ENCODE measurements at places on chromosomes 3 and 15.

GRCh38 chr3:167602041-167602440, 51.7 kb downstream of the WDR49 start:
- ATAC-seq, result no peak

DNA sequence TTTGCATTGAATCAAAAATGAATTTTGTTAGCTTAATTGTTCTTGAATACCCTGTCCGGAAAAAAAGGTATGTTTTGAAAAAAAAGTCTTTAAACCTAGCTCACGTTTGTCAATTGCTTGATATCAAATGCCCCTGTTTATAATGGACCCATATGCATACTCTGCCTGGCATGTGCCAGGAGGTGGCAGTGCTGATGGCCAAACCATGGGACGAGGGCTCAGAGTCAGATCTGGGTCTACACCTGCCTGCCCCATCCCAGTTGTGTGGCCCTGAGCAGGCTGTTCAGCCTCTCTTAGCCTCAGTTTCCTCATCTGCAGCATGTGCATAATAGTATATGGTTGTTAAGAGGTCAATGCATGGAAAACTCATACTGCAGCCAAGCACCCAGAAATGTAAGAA, 38.8 kb downstream of the PRKCD start:
- no peak for ATAC-seq

GRCh38 chr3:13115991-13116390, 42.8 kb upstream of the IQSEC1 start:
- no peak for ATAC-seq

GRCh38 chr15:29194866-29195265, 74.8 kb downstream of the NSMCE3 start:
- ATAC-seq, result no peak

GRCh38 chr15:67755264-67755663, 70.0 kb upstream of the SKOR1 start:
- ATAC-seq, result no peak

GRCh38 chr15:91953432-91953831, 99.9 kb downstream of the SLCO3A1 start:
- no peak for ATAC-seq

GRCh38 chr3:68059628-68060152, 405.3 kb upstream of the SUCLG2 start:
- no peak for ATAC-seq

GRCh38 chr3:186782542-186783057, 777 bp upstream of the EIF4A2 start:
- ATAC-seq, result peak; percentile 18

DNA sequence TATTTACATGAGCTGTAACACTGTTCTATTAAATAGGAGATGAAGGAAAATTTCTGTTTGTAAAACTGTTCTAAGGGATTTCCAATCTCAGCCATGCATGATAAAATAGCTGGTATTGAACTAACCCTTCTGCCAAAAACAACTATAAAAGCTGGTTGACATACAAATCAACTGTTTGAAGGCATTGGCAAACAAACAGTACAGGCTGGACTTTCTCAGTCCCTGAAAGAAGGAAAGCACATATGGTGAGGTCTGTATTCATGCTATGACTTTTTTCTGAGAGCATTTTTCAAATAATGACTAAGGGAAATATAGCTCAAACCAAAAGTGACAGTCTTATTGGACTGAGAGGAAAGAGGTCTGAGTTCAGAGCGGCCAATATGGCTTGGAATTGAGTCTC, 117.0 kb upstream of the CCDC54 start:
- no peak for ATAC-seq

- no peak for ATAC-seq
Measured at GRCh38 chr15:95684693-95685115, 645.8 kb upstream of the NR2F2 start.

DNA sequence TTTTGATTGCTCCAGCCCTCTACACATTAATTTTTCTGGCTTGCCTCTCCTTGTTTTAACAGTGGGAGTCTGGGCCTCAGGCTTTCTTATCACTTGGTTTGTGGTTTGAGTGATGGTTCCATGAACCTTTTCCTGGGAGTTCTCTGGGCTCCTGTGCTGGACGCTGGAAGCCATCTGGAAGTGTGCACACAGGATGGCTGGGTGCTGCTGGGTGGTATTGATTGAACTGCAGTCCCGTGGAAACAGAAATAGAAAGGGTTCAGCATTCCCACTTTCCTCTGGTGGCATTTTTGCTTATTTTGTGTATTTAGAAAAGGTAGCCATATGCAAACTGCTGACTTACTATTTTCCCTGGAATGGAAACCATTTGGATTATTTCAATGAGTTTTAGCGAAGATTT, 25.6 kb downstream of the MITF start:
- ATAC-seq, result no peak

DNA sequence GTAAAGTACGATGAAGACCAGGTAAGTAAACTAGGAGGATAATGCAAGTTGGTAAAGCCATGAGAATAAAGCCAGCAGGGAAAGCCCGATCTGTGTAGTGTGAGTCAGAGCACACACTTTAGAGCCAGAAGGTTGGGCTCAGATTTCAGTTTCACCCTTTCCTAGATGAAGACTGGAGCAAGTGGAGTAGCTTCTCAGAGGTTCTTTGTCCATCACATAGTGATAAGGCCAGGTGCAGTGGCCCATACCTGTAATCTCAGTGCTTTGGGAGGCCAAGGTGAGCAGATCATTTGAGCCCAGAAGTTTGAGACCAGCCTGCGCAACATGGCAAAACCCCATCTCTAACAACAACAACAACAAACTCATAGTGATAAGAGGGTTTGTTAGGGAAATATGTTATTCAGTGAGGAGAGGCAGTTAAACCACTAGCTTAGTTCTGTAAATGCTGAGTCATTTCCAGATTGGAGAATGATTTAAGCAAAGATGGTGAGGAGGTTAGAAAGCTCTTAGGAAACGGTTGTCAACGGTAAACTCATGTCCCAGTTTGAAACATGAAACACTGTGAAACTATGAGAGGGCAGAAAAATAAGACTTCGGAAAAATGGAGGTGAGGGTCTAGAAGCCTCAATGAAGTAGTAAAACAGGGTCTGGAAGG, 39.0 kb downstream of the IL12A start:
- ATAC-seq, result peak; percentile 58

DNA sequence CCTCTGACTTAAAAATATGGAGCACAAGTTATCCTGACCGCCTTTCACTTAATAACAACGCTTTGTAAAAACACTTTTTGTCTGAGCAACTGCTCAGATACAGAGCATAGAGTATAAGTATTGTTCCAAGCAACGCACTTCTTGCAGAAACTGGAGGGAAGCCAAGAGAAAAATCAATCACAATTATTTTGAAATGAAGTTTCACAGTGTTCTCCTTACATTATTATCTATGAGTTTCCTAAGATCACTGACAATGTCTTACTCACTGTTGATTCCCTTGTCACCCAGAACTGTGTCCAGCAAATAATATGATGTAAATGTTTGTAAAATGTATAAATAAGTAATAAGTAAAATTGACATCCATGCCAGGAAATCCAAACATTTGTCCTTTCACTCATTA, 184.6 kb upstream of the GPR149 start:
- ATAC-seq, result no peak

DNA sequence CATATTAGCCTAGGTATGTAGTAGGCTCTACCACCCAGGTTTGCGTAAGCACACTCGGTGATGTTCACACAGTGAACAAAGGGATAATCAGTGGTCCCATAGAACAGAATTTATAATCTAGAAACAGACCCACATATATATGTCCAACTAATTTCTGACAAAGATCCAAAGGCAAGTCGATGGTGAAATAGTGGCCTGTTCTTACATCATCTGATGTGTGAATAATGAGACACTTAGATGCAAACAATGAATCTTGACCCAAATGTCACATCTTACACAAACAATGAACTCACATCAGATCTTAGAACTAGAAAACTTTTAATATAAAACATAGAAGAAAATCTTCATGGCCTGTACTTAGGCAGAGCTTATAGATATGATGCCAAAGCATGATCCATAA, 17.6 kb upstream of the TM2D3 start:
- no peak for ATAC-seq

GRCh38 chr15:70259640-70260508, 162.2 kb upstream of the TLE3 start:
- no peak for ATAC-seq

DNA sequence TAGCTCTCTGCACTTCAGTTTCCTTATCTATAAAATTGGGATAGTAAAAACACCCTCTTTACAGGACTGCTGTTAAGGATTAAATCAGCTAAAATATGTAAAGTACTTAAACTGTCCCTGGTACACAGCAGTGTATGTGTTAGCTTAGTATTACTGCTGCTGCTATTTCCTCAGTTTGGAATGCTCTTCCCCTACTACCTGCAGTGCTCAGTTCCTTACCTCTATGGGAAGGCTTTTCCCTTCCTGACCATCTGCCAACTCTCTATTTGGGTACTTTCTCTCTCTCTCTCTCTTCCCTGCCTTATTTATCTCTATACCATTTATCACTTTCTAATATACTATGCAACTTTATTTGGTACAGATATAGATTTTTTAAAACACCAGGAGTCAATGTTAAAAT, 26.5 kb downstream of the KPNA4 start:
- ATAC-seq, result no peak

DNA sequence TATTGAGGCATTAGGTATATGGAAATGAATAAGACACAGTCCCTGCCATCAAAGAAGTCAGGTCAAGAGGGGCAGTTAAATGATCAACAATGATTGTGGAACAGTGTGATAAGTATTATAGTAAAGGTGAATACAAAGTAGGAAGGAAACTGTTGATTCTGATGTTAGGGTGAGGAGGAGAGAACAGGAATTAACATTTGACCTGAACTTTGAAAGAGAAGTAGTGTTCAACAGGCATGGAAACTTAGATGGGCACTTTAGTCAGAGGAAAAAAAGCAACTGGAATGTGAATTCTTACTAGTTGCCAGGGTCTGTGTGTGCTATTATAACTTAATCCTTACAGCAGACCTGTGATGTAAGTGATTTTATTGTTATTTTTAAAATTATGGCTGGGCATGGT, 17.6 kb downstream of the HACD3 start:
- ATAC-seq, result no peak

- no peak for ATAC-seq
Measured at GRCh38 chr15:39786447-39787056, 3.9 kb upstream of the FSIP1 start.

DNA sequence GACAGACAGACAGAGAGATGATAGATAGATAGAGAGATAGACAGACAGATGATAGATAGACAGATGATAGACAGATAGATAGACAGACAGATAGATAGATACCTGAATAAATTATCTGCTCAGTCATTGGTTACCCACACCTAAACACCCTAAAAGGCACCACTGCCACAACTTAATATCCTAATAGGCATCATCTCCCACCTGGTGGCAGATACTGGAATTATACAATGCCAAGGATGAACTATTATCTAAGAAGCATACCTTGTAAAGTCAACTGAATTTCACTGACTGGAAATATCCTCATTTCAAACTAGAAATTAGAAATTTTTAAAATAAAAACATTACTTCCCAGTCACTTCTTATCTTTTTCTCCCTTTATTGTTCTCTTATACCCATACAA, 19.4 kb upstream of the ATP8B4 start:
- no peak for ATAC-seq

- no peak for ATAC-seq
Measured at GRCh38 chr3:152043620-152044019, 170.2 kb downstream of the SUCNR1 start.

GRCh38 chr15:45084163-45084562, 29.8 kb downstream of the DUOX2 start:
- ATAC-seq, result no peak

GRCh38 chr15:58081456-58081855, 15.9 kb upstream of the ALDH1A2 start:
- ATAC-seq, result no peak

- no peak for ATAC-seq
Measured at GRCh38 chr3:44509393-44509921, 32.0 kb upstream of the ZNF445 start.

GRCh38 chr15:68582236-68582635, 3.4 kb downstream of the CORO2B start:
- no peak for ATAC-seq

DNA sequence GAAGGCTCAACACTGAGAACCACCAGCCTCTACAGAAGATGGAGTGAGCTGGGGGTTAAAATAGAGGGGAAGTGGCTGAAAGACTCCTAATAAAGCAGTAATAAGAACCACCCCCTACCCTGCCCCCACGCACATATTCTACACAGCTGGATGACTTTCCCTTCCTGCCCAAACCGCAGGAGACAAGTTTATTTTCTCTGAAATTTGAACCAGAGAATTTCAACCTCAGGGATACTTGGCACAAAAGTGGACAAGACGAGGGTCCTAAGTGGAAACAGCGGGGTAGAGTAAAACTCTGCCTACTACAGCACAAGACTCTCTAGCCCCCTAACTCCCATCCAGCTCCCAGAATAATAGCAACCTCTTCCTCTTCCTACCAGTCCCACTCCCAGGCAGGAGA, 28.4 kb downstream of the USF3 start:
- ATAC-seq, result no peak

DNA sequence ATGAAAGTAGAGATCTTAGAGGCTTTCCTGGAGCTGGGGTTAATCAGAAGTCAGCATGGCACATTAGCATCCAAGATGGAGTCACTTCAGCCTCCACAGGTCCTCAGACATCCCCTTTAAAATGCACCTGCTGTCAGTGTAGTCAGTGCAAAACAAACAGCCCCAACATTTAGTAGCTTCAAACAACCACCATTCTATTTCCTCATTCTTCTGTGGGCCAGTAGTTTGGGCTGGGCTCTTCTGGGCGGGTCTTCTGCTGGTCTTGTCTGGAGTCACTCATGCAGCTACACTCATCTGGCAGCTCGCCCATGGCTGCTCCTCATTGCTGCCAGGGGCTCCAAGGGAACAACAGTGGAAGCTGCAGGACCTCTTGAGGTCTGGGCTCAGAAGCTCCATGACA, 99.9 kb downstream of the TLE3 start:
- no peak for ATAC-seq

DNA sequence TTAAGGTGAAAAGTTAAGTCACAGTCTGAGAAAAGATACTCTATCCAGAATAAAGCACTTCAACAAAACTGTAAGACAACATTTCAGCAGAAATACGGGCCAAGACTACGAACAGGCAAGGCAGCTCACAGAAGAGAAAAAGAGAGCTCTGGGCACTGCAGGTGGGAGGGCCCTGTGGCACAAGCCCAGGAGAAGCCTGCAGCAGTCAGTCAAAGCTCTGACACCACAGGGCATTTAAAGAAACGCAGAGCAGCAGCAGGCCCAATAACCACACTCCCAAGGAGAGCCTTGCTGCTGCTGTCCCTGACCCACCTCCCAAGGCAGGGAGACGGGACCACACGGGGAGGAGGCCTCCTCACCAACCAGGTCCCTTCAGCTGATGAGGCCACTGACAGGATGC, 19.2 kb downstream of the CHSY1 start:
- no peak for ATAC-seq

DNA sequence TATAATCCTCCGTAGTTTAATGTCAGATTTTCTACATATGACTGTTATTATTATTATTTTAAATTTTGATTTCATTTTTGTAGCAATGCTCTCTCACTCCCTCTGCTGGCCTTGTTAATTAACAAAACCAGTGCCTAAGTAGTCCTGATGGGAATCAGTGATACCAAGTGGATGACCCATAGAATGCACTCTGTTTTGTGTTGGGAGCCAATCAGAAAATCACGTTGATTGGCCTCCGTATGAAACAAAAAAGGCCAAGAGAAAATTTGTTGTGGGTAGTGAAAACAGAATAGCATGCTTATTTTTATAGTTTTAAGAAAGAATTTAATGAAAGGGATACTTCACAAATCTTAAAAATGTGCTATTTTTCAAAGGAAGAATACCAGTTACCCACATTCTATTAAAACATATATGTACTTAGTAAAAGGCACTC, 34.4 kb upstream of the MEIS2 start:
- ATAC-seq, result no peak

Data from activated CD4-positive, CD25-positive, alpha-beta regulatory T cell treated with anti-CD3 and anti-CD28 coated beads, Interleukin-2, amount 50 U/mL, for 24 hours (primary cell).